ENCODE measurements at places on chromosomes 1 and 21.

- DNase-seq: peak; percentile 5
Measured at GRCh38 chr1:174258148-174258550, 98.8 kb downstream of the RABGAP1L start.

DNA sequence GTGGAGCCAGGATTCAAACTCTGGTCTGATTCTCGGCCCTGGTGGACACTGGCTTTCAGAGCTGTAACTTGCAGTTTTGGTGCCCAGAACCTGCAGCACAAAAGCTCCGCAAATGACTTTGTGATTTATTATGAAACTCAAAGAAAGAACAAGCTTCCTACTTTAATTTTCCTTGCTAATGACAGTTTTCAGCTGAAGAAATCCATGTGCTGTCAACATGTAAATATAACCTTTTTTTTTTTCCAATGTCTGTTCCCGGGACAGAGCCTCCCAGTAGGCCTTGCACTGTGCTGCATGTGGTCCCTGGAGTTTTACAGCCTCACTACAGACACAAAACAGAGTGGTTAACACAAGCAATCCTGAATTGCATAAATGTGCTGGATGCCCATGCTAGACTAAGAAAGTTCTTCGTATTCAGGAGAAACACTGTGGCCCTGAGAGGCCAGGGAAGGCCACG, 62.3 kb upstream of the ANGPTL1 start:
- no peak for DNase-seq

DNA sequence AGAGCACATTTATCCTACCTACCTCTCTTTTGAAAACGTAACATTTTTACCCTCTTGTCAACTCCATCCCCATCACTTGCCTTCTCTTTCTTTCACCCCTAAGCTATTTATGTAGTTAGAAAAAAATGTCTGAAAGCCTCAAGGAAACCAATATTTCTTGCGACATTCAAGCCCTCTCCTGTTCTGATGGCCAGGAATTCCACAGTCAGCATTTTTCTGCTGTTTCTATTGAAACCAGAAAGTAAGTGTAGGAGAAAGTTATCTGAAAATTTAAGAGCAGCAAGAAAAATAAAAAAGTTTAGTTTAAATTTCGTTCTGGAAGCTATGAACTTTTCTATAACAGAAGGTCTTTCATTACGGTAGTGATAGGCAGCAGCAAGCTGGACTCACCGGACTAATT, 247.6 kb upstream of the PBX1 start:
- DNase-seq: no peak

DNA sequence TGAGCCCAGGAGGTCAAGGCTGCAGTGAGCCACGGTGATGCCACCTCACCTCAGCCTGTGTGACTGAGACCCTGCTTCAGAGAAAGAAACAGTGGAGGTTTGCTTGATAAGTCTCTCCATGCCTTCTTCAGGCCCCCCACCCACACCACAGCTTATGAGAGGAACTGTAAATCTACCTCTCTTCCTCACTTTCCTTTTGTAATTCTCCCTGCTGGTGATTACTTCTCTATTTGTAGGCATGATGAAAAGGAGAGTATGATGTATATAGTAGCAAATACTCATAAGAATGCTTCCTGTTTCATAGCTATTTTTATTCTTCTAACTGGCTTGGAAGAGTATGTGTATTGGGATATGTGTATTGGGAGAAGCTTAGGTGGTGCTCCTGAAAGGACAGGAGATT, 186.3 kb downstream of the VPS13D start:
- DNase-seq: no peak

DNA sequence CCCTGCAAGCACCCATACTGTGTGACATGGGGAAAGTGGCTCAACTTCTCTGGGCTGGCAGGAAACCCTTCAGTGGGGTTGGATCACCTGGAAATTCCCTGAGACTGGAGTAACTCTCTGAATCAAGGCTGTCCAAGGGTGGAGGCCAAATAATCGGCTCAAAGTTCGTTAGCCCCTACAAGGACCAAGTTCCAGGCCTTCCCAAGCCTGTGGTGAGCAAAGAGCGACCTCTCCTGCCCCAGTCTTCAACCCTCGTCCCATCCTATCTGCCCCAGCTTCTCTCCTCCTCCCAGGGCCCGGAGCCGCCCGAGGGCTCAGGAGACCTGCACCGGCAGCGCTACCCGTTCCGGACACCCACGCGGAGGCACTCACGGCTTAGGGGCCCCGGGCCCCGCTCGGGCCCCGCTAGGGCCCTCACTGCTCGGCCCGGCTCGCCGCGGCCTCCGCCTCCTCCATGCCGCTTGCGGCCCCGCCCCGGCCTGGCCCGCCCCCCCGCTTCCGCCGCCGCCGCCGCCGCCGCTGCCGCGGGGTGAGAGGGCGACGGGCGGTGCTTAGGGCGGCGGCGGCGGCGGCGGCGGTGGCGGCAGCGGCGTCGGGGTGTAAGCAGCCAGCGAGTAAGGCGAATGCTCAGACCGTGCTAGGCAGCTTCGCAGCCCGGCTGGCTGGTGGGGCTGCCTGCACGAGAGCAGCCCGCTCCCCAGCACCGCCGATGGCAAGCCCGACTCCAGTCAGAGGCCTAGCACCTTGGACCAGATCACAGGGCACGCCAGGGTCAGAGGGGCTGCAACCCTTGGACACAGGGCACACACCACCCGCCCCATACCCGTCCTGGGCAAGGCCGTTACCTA, at the start of gene POMGNT1:
Gene POMGNT1, minus strand, starts transcription at position 471 of the 848 bp plus-strand sequence. CDS start 613 bp downstream, outside the sequence.
- DNase-seq: peak; percentile 49

DNA sequence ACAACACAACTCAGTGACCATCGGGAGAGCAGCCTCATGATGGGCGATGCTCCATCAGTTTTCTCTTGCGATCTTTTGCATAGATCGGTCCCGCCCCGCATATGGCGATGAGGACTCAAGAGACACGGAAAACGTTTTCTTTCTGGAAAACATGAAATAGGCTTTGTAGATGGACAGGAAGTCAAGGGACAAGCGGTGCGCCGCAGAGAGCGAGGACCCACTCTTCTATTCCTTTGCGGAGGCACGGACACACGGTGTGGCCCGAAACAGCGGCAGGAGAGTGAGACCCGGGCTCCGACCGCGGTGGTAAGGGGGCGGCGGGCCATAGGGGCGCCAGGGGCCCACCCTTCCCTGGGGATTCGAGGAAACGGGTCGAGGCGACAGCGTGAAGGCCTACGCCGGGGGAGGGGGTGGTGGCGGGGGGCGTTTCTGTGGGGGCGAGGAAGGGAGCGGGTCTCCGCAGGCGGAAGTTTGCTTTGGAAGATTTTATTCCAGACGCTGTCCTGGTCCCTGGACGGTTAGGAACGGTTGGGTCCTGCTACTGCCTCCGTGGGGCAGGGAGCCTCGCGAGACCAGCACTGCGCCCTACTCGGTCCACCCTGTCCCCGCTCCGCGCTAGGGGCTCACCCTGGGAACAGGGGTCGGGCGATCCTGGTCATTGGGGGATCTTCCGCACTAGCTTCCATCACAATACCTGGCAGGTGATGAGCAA, 796 bp upstream of the TDRKH start:
- DNase-seq: no peak

DNA sequence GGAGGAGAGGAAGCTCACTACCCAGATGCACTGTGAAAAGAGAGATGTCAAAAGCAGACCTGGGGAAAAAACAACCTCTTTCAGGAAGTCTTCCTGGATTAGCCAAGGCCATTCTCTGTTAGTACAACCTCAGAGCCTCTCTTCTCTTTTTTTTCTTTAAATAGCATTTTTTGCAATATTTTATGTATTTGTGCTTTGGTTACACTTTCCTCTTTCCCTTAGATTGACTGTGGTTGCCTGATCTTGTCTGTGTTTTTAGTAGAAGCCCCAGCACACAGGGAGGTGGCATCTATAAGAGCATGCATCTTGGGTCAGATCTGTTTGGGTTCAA, 18.8 kb downstream of the SLC26A9 start:
- no peak for DNase-seq
